ENCODE measurements at places on chromosomes 6 and 20. TPM values are rescaled to one million over a fixed set of nuclear protein-coding genes. Genes with fewer than 3 reads are reported as not detected.

Gene CDC5L
- total RNA-seq: 21.6 TPM

Gene XKR7
- total RNA-seq: not detected

Gene FOXC1
- 10.4 TPM for total RNA-seq

Gene RAB32
- 16.7 TPM for total RNA-seq

Gene SHLD1
- 5.4 TPM for total RNA-seq

Gene SIRPB1
- total RNA-seq: 4.5 TPM

Gene NRSN1
- total RNA-seq: not detected

Gene APCDD1L
- total RNA-seq: not detected

Gene TSHZ2
- total RNA-seq: 1.5 TPM

Gene ARFGEF3
- total RNA-seq: 1.3 TPM

Gene CDSN
- not detected for total RNA-seq
